MCF 10A (cell line): ENCODE measurements at places on chromosomes 7 and 10. TPM values are rescaled to one million over a fixed set of nuclear protein-coding genes. Genes with fewer than 3 reads are reported as not detected.

The TLX1 gene
- not detected in 2 replicates for total RNA-seq

The ZNF727 gene
- not detected in 2 replicates for total RNA-seq

GRCh38 chr10:96984541-96985131, 152.5 kb downstream of the LCOR start:
- peaks cover 31% of the 10 kb centered on the region for H3K36me3 ChIP-seq
- no peaks in the 10 kb centered on the region for H3K4me1 ChIP-seq
- H3K27ac ChIP-seq, result no peak overlapping the region
- no peak overlapping the region for H3K4me3 ChIP-seq

GRCh38 chr10:77604063-77604462, 33.5 kb downstream of the KCNMA1 start:
- H3K27ac ChIP-seq, result no peak overlapping the region
- no peaks in the 10 kb centered on the region for H3K36me3 ChIP-seq
- DNase-seq, result no peak
- no peaks in the 10 kb centered on the region for H3K27me3 ChIP-seq

- no peaks in the 10 kb centered on the region for H3K27me3 ChIP-seq
- no peaks in the 10 kb centered on the region for H3K4me1 ChIP-seq
Observed at GRCh38 chr7:8125680-8126444, 136.1 kb downstream of the ICA1 start.
